ENCODE measurements at places on chromosomes 16 and 17.

GRCh38 chr16:8739989-8740704 is 57.3 kb downstream of the TMEM186 start:
- DNase-seq = no peak

- no peak for DNase-seq
These were observed 7.4 kb downstream of the TELO2 start for GRCh38 chr16:1500465-1501150.

GRCh38 chr16:51822471-51822870 is 671.4 kb upstream of the SALL1 start:
- DNase-seq = no peak

- DNase-seq = no peak
These were observed 19.8 kb upstream of the MARCHF10 start for GRCh38 chr17:62827746-62828485.

GRCh38 chr17:3497101-3497500 is 21.3 kb downstream of the ASPA start:
- DNase-seq = no peak

DNA sequence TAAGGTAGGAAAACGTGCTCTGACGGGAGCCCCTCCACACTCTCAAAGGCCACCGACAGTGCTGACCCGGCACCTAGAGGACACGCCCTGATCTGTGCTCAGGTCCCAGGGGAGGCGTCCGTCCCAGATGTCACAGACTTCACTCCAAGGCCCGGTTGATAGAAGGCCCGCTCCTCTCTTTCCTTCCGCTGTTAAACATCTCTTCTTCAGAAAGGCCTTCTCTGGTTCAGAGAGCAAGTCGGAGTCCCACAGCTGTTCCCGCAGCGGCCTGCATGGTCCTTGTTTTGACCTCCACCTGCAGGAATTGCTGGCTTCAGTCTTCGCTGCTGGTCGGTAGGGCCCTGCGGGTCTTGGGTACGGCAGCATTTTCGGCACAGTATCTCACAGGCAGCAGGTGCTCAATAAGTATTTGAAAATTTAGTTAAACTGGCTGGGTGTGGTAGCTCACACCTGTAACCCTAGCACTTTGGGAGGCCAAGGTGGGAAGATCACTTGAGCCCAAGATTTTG is 88.5 kb downstream of the MRC2 start:
- DNase-seq = no peak

DNA sequence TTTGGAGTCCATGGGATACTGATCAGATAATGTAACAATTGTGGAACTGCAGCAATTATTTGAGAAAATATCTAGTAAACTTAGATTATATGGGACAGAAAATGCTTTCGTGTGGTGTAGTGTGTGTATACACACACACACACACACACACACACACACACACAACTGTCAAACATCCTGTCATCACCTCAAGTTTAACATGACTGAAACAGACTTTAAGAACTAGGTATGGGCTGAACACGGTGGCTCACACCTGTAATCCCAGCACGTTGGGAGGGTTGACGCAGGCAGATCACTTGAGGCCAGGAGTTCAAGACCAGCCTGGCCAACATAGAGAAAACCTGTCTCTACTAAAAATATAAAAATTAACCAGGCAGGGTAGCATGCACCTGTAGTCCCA is 544 bp upstream of the EVI2A start:
- no peak for DNase-seq

Data from activated naive CD8-positive, alpha-beta T cell treated with anti-CD3 and anti-CD28 coated beads, Interleukin-2, amount 50 U/mL, for 24 hours (primary cell).